Activated CD8-positive, alpha-beta memory T cell treated with anti-CD3 and anti-CD28 coated beads, Interleukin-2, amount 50 U/mL, for 48 hours (primary cell): ENCODE measurements at places on chromosomes 7 and 10.

GRCh38 chr10:66405566-66405965, 520.3 kb upstream of the LRRTM3 start:
- no peak for DNase-seq

DNA sequence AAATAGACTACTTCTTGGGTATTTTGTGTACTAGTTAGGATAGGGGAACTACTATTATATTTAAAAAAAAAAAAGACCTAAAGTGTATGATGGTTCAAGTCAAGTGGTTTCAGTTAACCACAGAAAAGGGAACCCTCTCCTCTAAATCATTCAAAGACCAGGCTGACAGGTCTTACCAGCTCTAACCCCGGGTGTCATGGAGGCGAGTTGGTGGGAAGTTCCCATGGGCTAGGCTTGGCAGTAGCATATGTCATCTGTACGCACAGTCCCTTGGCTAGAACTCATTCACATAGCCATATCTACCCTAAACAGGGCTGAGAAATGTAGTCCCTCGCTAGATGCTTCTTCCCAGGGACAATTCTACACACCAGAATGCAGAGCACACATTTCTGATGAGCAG, 37.7 kb upstream of the KCNMA1 start:
- DNase-seq = no peak

GRCh38 chr10:129888784-129889616, 75.1 kb downstream of the EBF3 start:
- DNase-seq = peak; percentile 80

GRCh38 chr7:55191161-55191925, 172.5 kb downstream of the EGFR start:
- DNase-seq = no peak
